CD14-positive monocyte (primary cell): ENCODE measurements at places on chromosomes 11 and 22. TPM values are rescaled to one million over a fixed set of nuclear protein-coding genes. Genes with fewer than 3 reads are reported as not detected.

Gene GAL
- not detected in 2 replicates for polyA plus RNA-seq

Gene SEC14L6
- polyA plus RNA-seq = not detected

DNA sequence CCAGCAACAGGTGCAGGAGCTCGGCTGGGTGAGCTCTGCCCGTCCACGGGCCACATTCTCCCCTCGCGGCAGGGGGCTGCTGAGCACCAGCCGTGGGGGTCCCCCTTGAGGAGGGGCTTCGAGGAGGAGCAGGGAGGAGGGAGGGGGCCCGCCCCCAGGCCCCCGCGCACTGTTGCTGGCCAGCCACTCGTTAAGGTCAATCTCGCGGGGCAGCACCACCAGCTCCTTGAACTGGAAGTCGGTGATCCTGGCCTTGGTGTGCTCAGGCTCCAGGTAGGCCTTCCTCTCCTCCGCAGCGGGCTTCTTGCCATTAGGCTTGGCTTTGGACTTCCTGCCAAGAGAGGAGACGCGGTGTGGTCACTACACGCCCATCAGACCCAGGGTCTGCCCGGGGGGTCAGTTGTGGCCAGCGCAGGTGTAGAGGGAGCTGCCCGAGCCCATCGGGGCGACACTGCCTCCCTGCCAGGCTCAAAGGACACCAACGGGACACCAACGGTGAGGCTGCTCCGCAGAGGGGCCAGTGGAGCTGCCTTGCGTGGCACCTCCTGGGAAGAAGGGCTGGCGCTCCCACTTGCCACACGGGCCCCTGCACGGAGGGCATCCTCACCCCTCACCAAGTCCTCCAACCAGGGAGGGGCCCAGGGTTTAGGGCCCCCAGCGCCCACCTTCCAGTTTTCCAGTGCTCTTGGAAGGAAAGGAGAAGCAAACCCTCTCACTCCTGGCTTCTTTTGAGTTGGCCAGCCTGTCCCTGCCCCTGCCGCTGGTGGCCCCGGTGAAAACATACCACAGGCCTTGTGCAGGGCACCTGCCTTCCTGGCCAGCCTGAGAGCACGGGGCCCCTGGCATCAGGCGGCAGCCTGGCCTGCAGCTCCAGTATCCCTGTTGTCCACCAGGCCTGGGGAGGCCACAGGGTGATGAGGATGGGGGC is 5.8 kb downstream of the MOB2 start:
- H3K27ac ChIP-seq = no peak overlapping the region
- H3K4me3 ChIP-seq = no peak overlapping the region
- no peaks in the 10 kb centered on the region for H3K27me3 ChIP-seq
- no peak for DNase-seq

GRCh38 chr11:46664612-46665011 is 35.8 kb downstream of the ARHGAP1 start:
- no peaks in the 10 kb centered on the region for H3K27me3 ChIP-seq
- no peak overlapping the region for H3K27ac ChIP-seq
- DNase-seq = no peak
- no peak overlapping the region for H3K4me3 ChIP-seq
- H3K36me3 ChIP-seq = peaks cover 84% of the 10 kb centered on the region
- H3K4me1 ChIP-seq = peaks cover 6% of the 10 kb centered on the region
